ENCODE measurements at places on chromosomes 6 and 20. TPM values are rescaled to one million over a fixed set of nuclear protein-coding genes. Genes with fewer than 3 reads are reported as not detected.
A peak's percentile ranks its signal among the peaks of the same experiment; 100 is the strongest.

DNA sequence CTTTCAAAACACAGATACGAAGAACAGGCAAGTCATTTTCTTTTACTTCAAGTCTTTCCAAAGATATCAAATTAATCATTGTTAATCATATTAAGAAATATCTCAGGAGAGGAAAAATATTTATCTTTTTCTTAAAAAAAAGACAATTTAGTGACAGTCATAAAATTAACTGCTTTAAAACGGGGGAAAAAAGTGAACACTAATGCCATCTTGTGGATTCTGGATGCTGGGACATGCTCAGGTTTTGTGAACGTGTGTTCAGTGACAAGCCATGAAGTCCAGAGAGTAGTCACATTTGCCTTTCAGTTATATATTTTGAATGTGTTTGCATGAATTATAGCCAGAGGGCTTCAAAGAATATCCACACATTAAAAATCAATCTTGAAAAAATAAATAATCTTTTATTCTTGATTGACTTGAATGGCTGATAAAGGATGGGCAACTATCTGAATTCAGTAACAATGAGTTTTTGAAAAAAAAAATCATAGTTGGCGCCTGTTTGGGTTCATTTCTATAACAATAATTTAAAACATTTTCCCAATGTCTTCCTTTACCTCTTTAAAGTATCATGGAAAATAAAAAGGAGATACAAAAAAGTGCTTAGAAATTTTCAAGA is 74.7 kb upstream of the NOX3 start:
- no peaks in the 10 kb centered on the region for H3K36me3 ChIP-seq

GRCh38 chr6:169019727-169020491 is 233.7 kb downstream of the THBS2 start:
- H3K36me3 ChIP-seq = no peaks in the 10 kb centered on the region
- H3K27me3 ChIP-seq = peaks cover 9% of the 10 kb centered on the region
- H3K4me3 ChIP-seq = no peak overlapping the region
- no peak for DNase-seq
- no peaks in the 10 kb centered on the region for H3K4me1 ChIP-seq
- H3K27ac ChIP-seq = no peak overlapping the region

GRCh38 chr20:47999166-47999565 is 213.9 kb upstream of the SULF2 start:
- no peak overlapping the region for H3K4me3 ChIP-seq
- DNase-seq = no peak
- no peaks in the 10 kb centered on the region for H3K4me1 ChIP-seq
- no peaks in the 10 kb centered on the region for H3K27me3 ChIP-seq

- peaks cover 10% of the 10 kb centered on the region for H3K36me3 ChIP-seq
- H3K4me1 ChIP-seq = no peaks in the 10 kb centered on the region
- DNase-seq = no peak
- no peaks in the 10 kb centered on the region for H3K27me3 ChIP-seq
- peak overlapping the region; percentile 37 for H3K27ac ChIP-seq
Measured at GRCh38 chr20:59948828-59949720, 8.9 kb downstream of the FAM217B start.

The BPI gene
- 0.14 TPM for total RNA-seq

DNA sequence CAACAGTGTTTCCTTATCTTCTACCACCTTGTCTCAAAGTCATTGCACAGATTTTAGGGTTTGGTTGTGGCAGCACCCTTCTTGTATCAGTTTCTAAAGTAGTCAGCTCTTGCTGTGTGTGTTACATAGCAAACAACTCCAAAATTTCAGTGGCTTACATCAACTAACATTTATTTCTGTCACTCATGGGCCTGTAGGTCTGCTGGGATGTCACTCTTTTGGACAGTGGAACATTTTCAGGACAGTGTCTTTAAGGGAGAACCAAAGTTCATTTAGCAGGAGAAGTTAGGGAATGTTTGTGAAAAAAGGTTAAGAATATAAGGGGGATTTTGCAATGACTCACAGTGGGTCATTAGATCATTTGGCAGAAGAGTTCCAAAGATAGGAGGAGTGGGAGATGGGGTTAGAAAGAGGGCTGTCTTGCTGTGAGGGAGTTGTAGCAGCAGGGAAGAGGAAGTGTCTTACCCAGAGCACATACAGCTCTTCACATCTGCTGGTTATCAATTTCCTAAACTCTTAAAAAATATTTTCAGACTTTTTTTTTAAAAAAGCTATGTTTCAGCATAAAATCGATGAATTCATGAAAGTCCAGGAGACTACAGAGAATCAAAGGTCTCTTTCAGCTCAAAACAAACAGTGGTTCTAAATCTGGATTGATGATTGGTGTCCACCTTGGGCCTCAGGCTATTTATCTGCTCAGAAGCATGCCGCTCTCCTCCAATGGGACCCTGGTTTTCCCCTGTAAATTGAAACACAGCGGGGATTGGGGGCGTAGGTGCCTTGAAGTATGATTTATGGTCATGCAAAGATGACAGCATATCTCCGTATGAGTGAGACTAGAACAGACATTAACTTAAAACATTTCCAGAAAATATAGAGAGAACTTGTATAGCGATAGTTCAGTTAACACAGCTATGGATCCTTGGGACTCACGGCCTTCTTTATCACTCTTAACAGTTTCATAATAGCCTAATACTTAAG is 117.3 kb downstream of the B3GAT2 start:
- H3K4me3 ChIP-seq = no peak overlapping the region
- no peaks in the 10 kb centered on the region for H3K4me1 ChIP-seq
- H3K36me3 ChIP-seq = peaks cover 3% of the 10 kb centered on the region
- no peak for DNase-seq
- no peaks in the 10 kb centered on the region for H3K27me3 ChIP-seq

The C6orf15 gene
- total RNA-seq = not detected

The SLC24A3 gene
- total RNA-seq = not detected

DNA sequence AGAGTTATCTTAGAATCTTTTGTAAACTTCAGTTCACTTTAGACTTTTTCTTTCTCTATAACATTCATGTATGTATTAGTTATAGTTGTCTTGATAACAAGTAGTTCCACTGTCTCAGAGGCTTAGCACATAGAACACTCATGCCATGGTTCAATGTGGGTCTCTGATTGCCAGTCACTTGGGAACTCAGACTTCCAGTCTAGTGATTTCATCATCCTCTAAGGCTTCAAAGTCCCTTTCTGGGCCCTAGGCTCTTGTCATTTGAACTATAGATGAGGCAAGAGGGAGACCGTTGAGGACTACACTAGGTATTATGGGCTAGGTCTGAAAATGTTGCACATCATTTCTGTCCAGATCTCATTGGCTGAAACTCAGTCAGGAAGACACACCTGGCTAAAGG is 8.4 kb upstream of the EEF1E1 start:
- H3K27ac ChIP-seq = no peak overlapping the region
- H3K36me3 ChIP-seq = no peaks in the 10 kb centered on the region
- peaks cover 5% of the 10 kb centered on the region for H3K27me3 ChIP-seq

- H3K4me3 ChIP-seq = no peak overlapping the region
- no peaks in the 10 kb centered on the region for H3K36me3 ChIP-seq
- H3K27me3 ChIP-seq = no peaks in the 10 kb centered on the region
- H3K27ac ChIP-seq = no peak overlapping the region
- DNase-seq = no peak
Measured at GRCh38 chr6:85368631-85369030, 81.3 kb upstream of the NT5E start.

GRCh38 chr6:141685416-141685815 is 447.3 kb upstream of the GJE1 start:
- no peaks in the 10 kb centered on the region for H3K27me3 ChIP-seq
- DNase-seq = no peak
- H3K36me3 ChIP-seq = no peaks in the 10 kb centered on the region
- H3K4me1 ChIP-seq = no peaks in the 10 kb centered on the region

GRCh38 chr6:89116702-89117101 is 1.2 kb downstream of the SRSF12 start:
- no peak for DNase-seq
- H3K4me1 ChIP-seq = peaks cover 11% of the 10 kb centered on the region
- no peaks in the 10 kb centered on the region for H3K36me3 ChIP-seq
- no peak overlapping the region for H3K27ac ChIP-seq
- H3K27me3 ChIP-seq = peaks cover 4% of the 10 kb centered on the region

DNA sequence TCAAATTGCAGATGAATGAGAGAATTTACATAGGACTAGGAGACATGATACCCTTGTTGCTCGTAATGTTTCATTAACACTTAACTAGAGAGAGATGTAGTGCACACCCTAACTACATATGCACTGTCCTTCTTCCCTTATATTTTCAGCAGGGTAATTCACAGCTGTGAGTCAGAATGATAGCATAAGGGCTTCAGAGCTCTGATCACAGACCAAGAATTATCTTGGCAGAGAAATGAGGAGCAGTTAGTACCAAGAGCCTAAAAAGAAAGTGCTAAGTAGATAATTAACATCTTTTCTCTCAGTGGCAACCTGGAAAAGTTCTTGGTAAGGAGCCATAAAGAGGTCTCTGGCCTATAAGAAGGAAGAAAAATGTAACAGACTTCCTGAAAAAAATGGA is 35.8 kb downstream of the GRIK2 start:
- no peaks in the 10 kb centered on the region for H3K27me3 ChIP-seq
- H3K36me3 ChIP-seq = no peaks in the 10 kb centered on the region
- no peaks in the 10 kb centered on the region for H3K4me1 ChIP-seq
- no peak overlapping the region for H3K4me3 ChIP-seq
- no peak for DNase-seq

- no peak for DNase-seq
- H3K27ac ChIP-seq = no peak overlapping the region
- no peak overlapping the region for H3K4me3 ChIP-seq
- H3K4me1 ChIP-seq = no peaks in the 10 kb centered on the region
- H3K27me3 ChIP-seq = no peaks in the 10 kb centered on the region
Measured at GRCh38 chr6:43715056-43715788, 27.6 kb upstream of the MRPS18A start.

The OOEP gene
- 0.50 TPM for total RNA-seq

DNA sequence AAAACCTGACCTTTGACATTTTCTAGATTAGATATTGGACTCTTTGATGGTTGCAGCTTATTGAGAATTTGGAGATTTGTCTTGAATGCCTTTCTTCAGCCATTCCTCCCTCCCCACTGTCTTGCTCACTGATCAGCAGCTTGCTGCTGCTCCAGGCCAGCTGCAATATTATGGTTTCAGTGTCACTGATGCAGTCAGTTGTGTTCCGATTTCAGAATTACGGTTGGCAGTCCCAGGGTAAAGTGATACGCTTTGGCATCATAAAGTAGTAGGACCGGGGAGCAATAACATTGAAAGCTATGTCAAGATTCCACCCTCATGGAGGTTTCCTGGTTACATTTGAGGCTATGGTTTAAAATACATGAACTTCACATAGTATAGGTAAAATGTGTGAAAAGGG is 152.6 kb downstream of the BCKDHB start:
- H3K27me3 ChIP-seq = no peaks in the 10 kb centered on the region
- H3K4me1 ChIP-seq = no peaks in the 10 kb centered on the region
- no peak overlapping the region for H3K27ac ChIP-seq
- H3K36me3 ChIP-seq = no peaks in the 10 kb centered on the region

The MATN4 gene
- total RNA-seq = not detected

The CST2 gene
- total RNA-seq = not detected

GRCh38 chr20:63974402-63975200 is 4.8 kb downstream of the SAMD10 start:
- H3K36me3 ChIP-seq = peaks cover 13% of the 10 kb centered on the region
- H3K27ac ChIP-seq = no peak overlapping the region
- no peak for DNase-seq
- H3K4me3 ChIP-seq = no peak overlapping the region
- H3K4me1 ChIP-seq = peaks cover 43% of the 10 kb centered on the region

The ALDH5A1 gene
- 3.6 TPM for total RNA-seq

- H3K4me3 ChIP-seq = peak overlapping the region; percentile 19
- H3K27ac ChIP-seq = peak overlapping the region; percentile 35
- H3K36me3 ChIP-seq = no peaks in the 10 kb centered on the region
Measured at GRCh38 chr20:32583581-32584070, 1.5 kb downstream of the NOL4L start.

DNA sequence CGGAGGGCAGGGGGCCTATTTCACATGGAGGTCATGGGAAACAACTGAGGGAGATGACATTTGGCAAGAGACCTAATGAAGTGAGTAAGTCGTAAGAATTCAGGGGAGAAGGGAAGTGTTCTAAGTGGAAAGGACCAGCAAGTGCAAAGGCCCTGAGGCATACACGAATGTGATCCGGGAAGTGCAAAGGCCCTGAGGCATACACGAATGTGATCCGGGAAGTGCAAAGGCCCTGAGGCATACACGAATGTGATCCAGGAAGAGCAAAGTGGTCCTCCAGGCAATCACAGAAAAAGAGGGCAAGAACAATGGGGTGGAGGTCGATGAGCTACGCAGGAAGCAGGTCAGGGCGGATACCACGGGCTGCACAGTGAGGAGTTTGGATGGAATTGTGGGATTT is 24.2 kb upstream of the EXOC2 start:
- no peak overlapping the region for H3K27ac ChIP-seq
- H3K27me3 ChIP-seq = no peaks in the 10 kb centered on the region
- peaks cover 2% of the 10 kb centered on the region for H3K4me1 ChIP-seq
- H3K4me3 ChIP-seq = no peak overlapping the region

DNA sequence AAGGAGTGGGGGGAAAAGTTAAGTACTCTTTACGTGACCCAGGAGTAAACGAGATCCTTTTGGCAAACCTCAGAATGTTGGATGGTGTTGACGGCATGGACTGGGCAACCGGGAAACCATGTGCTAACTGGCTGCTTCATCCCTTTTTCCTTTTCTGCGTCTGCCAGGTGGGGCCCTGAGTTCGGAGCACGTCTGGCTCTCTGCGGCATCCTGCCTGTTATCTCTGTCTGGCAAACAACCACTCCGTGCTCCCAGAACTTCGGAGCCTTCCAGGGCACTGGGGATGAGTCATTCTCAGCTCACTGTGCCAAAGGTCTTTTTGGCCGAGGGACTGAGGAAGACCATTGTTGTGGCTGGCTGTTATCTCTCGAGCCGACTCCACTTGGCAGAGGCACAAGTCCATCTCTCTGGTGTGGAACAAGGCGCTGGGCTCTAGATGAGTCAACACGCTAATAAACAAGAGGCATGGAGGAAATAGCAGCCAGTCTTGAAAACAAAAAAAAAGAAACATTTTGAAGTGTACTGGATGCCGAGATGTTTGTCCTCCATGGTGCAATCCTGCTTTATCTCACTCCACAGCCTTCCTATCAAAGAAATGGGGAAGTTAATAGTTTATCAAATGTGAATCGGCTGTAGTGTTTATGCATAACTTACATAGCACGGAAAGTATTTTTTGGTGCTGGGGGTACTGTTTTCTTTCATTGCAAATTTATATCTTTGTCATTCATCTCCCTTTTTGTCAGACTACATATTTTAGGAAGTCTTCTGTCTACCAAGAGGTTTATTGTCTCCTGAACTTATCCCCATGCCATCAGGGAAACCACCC is 64.6 kb upstream of the TXNDC5 start:
- no peak overlapping the region for H3K27ac ChIP-seq
- H3K36me3 ChIP-seq = no peaks in the 10 kb centered on the region
- no peak overlapping the region for H3K4me3 ChIP-seq
- H3K4me1 ChIP-seq = no peaks in the 10 kb centered on the region
- no peak for DNase-seq

Data from CD4-positive, alpha-beta T cell (primary cell).